ENCODE measurements at places on chromosomes 4 and X.
A peak's percentile ranks its signal among the peaks of the same experiment; 100 is the strongest.

GRCh38 chrX:107700317-107700774 lies 72.0 kb downstream of the PRPS1 start:
- no peak for DNase-seq

GRCh38 chr4:89723096-89723495 lies 113.9 kb downstream of the SNCA start:
- no peak for DNase-seq

- DNase-seq: no peak
Observed at GRCh38 chr4:73721435-73721834, 18.9 kb upstream of the CXCL8 start.

DNA sequence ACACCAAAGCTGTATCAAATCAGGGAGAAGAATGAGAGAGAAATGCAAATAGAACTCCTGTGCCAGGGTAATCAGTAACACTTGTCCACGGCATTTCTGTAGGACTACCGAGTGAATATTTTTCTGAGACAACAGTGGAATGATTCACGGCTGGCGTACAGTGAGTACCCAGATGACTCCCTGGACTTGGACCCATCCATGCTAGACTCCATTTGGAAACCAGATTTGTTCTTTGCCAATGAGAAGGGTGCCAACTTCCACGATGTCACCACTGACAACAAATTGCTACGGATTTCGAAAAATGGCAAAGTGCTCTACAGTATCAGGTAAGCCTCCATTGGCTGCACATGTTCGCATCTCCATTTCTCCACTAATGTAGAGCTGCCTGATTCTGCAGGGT lies 51.7 kb downstream of the GLRA2 start:
- DNase-seq: no peak

DNA sequence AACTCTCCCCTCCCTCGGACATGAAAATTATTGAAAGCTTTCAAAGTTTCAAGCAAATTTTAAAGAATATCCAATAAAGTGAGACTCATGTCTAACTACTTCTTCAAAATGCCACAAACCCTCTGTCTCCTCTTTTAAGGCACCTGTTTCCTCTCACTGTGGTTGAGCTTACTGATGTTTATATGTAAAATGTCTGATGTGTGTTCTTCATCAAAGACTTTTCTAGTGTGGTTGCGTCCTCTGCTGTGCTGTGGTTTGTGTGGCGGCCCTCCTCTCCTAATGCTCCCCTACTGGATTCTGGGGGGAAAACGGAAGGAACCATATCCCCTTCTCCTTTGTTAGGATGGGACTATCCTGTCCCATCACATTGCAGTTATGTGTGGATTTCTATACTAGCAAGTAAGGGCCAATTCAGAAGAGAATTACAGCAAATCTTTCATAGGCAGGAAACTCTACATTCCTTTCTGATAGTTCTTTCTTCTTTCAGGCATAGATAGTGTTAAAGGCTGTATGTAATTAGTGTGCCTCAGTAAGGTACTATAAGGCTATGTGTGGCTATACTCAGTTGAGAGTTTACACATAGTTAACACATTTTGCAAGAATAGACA lies 221.0 kb upstream of the GPRIN3 start:
- DNase-seq: peak; percentile 53

GRCh38 chrX:103562801-103563200 lies 22.5 kb upstream of the TCEAL4 start:
- no peak for DNase-seq

- DNase-seq: no peak
Observed at GRCh38 chr4:74855879-74856278, 61.6 kb upstream of the BTC start.

- peak; percentile 69 for DNase-seq
Observed at GRCh38 chr4:163544407-163545038, 50.0 kb downstream of the TMA16 start.

GRCh38 chrX:22237479-22237878 lies 35.2 kb upstream of the CBLL2 start:
- no peak for DNase-seq

GRCh38 chr4:73213916-73214653 lies 44.5 kb downstream of the ANKRD17 start:
- no peak for DNase-seq

DNA sequence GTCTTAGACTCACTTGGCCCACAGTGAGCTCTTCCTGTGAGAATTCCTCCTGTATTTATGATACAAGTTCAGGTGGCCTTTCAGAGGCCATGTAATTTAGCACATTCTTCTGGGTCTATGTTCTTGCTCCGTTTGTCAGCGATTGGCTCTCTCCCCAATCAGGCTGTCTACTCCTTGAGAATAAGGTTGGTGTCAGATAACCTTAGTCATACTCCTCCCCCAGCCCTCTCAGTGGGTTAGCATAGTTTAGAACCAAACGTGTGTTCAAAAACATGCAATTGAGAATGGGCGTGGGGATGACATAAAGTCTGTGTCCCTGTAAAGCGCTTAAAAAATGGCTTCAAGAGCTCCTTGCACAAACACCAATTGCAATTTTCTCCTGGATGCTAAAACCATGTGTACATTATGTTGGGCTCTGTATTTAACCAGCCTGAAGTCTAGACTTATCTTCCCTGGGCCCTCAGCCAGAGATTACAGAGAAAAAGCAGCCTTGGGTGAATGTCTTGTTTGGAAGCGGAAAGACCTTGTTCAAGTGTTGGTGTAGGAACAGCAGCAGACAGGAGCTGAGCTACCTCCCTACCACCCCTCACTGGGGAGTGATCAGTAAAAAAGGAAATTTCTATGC lies 9.9 kb upstream of the CT47C1 start:
- DNase-seq: no peak

DNA sequence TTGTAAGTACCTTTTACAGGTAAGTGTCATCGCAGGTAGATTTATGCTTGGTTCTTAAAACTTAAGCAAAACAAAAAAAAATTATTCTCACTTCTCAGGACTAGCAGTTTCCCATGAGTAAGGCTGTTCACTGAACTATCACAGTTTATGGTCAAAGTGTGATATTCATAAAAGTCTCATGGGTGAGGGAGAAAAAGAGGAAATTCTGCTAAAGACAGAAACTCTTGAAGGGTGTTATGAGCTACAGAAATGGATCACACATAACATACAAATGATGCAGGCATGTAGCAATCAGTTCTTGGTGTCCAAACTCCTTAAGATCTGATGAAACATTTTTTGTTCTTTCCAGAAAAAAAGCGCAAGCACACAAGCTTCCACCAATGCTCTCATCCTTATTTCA lies 8.5 kb downstream of the RAB9A start:
- DNase-seq: no peak

GRCh38 chr4:152661649-152662048 lies 18.1 kb downstream of the TMEM154 start:
- DNase-seq: no peak

- no peak for DNase-seq
Observed at GRCh38 chr4:17680559-17681280, 66.3 kb downstream of the MED28 start.

DNA sequence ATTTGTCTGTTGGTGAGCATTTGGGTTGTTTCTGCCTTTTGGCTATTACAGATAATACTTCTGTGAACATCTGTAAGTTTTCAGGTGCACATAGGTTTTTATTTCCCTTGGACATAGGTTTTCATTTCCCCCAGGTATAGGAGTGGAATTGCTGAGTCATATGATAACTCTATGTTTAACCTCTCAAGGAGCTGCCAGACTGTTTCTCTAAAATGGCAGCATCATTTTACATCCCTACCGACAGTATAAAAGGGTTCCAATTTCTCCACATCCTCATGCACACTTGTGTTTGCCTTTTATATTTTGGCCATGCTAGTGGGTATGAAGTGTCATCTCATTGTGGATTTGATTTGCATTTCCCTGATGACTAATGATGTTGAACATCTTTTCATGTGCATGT lies 53.5 kb downstream of the TMEM164 start:
- no peak for DNase-seq

GRCh38 chr4:169258141-169258540 lies 12.6 kb downstream of the SH3RF1 start:
- no peak for DNase-seq

GRCh38 chrX:24266996-24267395 lies 46.9 kb downstream of the SUPT20HL2 start:
- no peak for DNase-seq

DNA sequence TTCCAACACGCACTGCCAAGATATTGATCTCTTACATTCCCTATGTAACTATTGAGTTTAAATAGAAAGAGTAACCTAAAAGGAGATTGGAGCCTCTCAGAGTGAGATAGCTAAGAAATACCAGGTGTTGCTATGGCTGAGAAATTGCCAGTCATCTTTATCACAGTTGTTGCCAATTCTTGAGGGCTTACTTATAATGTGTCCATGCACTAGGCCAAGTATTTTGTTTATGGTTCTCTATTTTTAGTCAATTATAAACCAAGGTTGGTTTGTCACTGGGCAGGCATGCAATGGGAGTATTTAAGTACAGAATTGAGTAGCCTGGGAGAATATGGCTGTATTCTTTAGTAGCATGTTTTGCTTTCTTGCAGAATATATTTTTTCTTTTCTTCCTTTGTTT lies 201.6 kb downstream of the TEX13A start:
- no peak for DNase-seq

DNA sequence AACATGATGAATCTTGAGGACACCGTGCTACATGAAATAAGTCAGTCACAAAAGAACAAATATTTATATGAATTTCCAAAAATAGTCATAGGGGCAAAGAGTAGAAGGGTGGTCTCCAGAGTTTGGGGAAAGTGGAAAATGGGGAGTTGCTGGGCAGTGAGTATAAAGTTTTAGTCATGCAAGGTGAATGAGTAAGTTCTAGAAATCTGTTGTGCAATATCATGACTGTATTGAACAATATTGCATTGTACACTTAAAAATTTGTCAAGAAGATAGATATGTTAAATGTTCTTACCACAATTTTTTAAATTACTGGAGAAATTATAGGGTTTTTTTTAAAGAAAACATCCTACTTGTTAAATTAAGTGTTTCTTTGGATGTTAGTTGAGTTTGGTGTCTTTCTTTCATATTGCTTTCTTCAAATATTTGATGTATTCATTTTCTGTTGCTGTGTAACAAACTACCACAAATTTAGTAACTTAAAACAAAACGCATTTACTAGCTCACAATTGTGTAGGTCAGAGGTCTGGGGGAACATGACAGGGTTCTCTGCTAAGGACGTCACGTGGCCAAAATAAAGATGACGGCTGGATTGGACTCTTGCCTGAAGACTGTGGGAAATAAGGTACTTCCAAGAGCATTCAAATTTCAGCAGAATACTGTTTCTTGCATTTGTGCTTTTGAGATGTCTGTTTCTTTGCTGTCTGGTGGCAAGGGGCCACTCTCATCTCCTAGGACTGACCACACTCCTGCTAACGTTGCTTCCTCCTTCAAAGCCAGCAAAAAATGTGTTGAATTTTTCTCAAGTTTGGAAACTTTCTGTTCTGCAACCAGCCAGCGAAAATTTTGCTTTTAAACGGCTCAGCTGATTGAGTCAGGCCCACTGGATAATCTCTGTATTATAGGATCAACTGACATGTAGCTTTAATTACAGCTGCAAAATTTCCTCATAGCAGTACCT lies 76.7 kb downstream of the CPEB2 start:
- DNase-seq: no peak

- DNase-seq: no peak
Observed at GRCh38 chr4:150087006-150087405, 8.8 kb downstream of the DCLK2 start.

- peak; percentile 33 for DNase-seq
Observed at GRCh38 chrX:72128881-72129280, 2.8 kb downstream of the RTL5 start.

DNA sequence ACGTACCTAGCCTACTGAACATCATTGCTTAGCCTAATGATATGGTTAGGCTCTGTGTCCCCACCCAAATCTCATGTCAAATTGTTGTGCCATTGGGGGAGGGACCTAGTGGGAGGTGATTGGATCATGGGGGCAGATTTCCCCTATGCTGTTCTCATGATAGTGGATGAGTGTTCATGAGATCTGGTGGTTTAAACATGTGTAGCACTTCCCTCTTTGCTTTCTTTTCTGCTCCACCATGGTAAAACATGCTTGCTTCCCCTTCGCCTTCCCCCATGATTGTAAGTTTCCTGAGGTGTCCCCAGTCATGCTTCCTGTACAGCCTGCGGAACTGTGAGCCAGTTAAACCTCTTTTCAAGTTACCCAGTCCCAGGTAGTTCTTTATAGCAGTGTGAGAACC lies 102.6 kb downstream of the RAPGEF2 start:
- DNase-seq: no peak

- no peak for DNase-seq
Observed at GRCh38 chr4:52552778-52553177, 106.3 kb downstream of the USP46 start.

All from activated naive CD4-positive, alpha-beta T cell treated with anti-CD3 and anti-CD28 coated beads, Interleukin-2, amount 10 ng/mL, durations not matched to agents 7 days and 5 days (primary cell).